ENCODE measurements at places on chromosomes 7 and 10.
A peak's percentile ranks its signal among the peaks of the same experiment; 100 is the strongest.

- peak; percentile 76 for DNase-seq
These were observed 32.4 kb upstream of the MTPN start for GRCh38 chr7:136009488-136010079.

DNA sequence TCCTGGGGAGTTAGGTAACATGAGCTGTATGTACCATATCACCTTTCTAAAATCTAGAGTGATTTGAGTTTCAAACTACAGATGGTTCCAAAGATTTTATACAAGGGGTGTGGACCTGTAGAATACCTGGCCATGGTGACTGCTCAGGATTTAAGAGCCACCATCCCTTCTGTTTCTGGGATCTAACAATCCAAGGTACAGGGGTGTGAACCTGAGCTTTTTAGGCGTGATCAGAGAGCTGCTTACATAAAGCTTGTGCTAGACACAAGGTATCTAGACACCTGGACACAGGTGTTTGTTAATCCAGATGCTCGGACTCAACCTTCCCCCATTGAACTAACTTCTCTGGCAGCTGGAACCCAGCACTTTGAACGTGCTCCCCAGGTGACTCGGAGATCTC, 516.4 kb downstream of the RPS24 start:
- DNase-seq = no peak

- DNase-seq = no peak
These were observed 74.0 kb downstream of the DGKI start for GRCh38 chr7:137772748-137773147.

GRCh38 chr10:35638101-35638500, 4.0 kb downstream of the FZD8 start:
- DNase-seq = no peak

- no peak for DNase-seq
These were observed 190.9 kb downstream of the RNLS start for GRCh38 chr10:88392222-88392621.

DNA sequence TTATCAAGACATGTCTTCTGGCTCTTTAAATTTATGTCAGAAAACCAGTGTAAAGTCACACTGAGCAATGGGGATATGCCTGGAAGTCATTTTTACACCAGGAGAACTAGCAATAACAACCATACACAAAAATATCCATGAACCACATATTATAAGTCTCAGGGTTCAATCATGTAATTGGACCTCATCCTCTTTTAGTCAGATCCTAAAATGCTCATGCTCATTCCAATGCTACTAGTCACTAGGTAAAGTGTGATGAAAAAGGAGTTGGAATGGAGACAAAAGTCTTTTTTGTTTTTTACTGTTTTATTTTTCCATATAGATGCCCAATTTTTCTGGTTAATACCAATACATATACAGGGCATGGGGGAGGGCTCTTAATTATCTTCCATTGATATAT, 306.1 kb downstream of the DGKB start:
- no peak for DNase-seq

DNA sequence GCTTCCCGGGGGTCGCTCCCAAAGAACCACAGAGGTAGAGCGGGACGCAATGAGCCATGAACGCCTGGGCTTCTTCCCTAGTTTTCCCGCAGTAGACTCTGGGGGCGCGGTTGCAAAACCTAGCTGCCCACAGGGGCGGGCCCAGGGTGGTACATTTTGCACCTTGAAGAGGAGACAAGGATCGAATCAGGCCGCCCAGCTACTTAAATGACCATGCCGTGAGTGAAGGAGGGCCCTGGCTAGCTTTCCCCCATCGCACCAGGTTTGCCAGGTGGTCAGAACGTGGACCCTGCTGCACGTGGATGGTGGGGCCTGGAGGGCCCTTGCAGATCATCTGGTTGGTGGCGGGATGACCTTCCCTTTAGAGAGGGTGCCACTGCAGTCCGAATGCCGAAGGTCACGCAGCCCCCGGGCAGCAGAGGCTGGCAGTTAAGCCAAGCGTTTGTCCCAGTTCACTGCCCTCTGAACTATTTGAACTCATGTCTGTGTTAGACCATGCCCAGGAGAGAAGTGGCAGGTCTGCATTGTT, 604 bp upstream of the SHTN1 start:
- DNase-seq = peak; percentile 69

GRCh38 chr7:98459529-98459928, 58.6 kb upstream of the BAIAP2L1 start:
- no peak for DNase-seq

DNA sequence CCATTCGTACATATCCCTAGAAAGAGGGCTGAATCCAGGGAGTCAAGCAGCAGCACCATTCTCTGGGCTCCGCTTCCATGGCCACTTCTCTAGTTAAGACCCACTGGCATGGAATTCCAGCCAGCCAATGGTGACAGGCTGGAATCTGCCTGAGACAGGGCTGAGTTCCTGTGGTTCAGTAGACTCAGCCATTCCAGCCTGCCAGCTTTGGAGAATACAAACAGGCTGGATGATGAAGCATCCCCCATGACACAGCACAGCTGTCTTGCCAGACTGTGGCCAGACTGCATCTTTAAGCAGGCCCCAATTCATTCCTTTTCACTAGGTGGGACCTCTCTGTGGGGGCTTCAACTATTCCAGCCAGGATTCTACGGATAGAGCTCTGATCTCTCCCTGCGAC, 329.6 kb downstream of the XPNPEP1 start:
- no peak for DNase-seq

GRCh38 chr10:49295297-49295696, 3.7 kb upstream of the C10orf71 start:
- no peak for DNase-seq

DNA sequence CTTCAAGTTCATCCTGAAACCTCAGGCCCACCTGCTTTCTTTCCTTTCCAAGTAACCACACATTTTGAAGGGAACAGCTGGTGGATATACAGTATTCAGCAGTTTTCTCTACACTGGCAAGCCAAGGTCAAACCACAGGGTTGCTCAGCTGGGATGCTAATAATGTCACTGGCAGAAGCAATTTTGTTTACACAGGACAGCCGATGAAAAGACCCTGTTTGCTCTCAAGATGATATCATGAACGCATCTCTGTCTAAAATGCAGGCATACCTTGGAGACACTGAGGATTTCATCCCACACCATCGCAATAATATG, 186.2 kb downstream of the USP6NL start:
- DNase-seq = no peak

DNA sequence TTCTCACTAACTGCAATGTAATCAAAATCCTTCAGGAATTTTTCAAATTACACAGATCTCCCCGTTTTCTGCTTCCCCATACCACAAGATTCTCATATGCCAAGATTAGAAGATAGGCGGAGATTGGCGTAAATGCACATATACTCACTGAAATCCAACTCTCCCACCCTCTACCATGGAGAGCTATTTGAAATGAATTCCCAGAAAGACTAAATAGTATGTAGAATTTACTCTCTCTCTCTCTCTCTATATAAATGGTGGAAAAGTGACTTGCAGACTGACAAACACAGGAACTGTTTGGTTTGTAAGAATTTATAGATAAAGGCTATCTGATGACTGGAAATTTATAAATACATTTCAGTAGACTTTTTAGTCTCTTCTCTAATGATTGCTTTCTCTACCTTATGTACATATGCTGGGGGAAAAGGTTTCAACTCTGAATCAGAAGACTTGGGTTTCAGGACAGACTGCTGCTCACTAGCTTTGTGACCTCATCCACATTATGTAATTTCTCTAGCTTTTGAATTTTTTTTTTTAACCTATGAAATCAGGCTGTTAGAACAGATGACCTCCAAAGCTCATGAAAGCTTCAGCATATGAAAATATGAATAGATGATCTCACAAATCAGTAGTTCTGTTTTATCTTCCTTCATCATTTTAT, 67.8 kb upstream of the CSTF2T start:
- no peak for DNase-seq

- no peak for DNase-seq
These were observed 666.7 kb upstream of the C7orf33 start for GRCh38 chr7:147923841-147924240.

- DNase-seq = peak; percentile 14
These were observed 101.6 kb upstream of the FAM13C start for GRCh38 chr10:59463909-59464308.

GRCh38 chr10:85857791-85858190, 508.8 kb downstream of the GRID1 start:
- no peak for DNase-seq

DNA sequence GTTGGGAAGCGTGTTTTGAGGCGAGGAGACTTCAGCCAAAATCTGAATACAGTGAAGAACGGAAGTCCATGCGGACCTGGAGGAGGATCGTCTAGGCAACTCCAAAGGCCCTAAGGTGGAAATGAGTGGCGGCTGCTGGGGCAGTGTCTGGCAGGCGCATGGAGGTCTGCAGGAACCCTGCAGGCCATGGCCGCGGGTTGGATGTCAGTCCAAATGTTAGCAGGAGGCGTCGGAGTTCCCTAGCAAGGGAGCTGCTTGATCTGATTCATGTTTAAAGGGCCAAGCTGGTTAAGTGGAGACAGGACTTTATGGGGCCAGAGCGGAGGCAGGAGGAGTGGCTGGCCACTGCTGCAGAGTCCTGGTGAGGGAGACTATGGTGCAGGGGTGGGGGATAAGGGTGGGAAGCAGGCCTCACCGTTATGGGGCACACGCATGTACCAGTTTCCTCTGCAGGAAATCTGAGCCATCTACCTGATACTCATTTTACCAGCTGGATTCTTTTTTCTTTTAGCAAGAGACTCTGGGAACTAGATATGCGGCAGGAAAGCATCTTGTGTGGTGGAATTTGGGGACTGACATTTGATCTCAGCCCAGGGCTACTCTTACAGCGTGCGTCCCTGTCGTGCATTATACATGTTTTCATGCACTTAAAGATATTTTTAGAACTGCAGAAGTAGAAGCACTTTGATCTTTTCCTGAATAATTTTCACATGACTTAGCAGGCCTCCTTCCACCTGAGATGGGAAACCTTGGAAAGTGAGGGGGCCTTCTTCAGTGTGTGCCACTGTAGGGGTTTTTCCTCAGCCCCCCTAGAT, 6.6 kb upstream of the REPIN1 start:
- no peak for DNase-seq

- no peak for DNase-seq
These were observed 1.2 kb downstream of the BMI1 start for GRCh38 chr10:22321924-22322640.

GRCh38 chr7:46649876-46650275, 728.8 kb upstream of the IGFBP3 start:
- DNase-seq = no peak

DNA sequence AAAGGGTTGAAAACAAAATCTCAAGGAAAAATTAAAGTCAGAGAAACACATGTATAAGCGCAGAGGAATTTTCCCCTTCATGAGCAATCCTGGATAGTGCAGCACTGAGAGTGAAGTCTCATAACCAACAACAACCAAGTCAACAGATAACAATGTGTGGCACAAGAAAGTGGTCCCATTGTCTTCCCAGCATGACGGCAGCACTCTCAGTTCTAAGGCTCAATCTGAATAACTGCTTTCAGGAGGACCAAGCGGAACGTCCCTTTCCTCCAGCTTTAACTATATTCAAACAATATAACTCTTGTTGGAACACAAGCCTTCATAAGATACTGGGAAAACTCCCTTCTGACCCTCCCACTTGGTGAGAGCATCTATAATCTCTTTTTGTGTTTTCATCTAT, 137.9 kb downstream of the RAPGEF5 start:
- DNase-seq = no peak

DNA sequence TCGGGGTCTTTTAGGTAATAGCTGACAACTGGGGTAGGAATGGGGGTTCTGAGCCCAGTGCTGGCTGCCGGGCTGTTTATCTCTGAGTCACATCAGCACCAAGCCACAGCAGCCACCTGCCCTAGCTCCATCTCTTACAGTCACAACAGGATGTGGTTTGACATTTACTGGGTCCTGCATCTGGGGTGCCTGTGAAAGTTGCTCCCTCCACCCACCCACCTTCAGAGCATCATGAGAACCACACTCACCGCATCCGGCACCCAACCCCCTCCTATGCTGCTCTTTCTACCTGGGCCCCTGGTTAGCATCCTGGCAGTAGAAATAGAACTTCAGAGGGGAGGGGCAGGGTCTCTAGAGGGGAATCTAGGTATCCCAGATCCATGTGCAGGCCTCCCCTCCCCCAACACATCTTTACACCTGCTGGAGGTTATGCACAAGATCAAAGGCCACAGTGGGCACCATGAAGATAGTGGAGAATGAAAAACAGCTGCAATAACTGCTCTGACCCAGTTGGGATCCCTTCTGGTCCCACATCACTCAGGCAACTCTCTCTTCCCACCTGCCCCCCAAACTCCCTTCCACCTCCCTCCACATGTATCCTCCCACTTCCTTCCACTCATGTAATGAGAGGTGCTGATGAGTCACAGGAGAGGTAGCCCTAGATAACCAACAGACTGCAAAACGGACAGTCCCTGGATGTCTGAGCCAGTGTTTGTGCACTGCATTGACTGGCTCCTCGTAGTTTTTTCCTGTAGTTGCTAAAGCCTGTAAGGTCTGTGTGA, 38.2 kb downstream of the PRSS2 start:
- no peak for DNase-seq

DNA sequence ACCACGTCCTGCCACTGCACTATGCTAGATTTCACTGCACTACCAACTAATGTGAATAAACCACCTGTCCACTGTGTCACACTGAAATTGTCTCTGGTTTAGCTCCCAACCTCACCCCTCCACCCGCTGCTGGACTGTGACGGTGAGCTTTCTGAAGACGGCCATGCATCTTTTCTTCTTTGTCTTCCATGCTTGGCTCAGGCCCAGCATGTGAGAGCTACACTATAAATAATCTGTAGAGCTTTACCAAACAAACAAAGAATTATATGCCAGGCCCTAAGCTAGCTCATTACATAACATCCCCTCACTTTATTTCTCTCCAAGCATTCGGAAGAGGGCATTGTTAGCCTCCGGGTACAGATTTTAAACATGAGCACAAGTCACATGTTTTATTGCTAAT, 633.2 kb downstream of the TNS3 start:
- DNase-seq = no peak

- peak; percentile 27 for DNase-seq
These were observed 29.9 kb upstream of the ZMIZ1 start for GRCh38 chr10:79038841-79039201.

GRCh38 chr7:38294926-38295325, 21.5 kb upstream of the TARP start:
- DNase-seq = no peak

- DNase-seq = no peak
These were observed 103.5 kb downstream of the AGMO start for GRCh38 chr7:15457990-15458955.

DNA sequence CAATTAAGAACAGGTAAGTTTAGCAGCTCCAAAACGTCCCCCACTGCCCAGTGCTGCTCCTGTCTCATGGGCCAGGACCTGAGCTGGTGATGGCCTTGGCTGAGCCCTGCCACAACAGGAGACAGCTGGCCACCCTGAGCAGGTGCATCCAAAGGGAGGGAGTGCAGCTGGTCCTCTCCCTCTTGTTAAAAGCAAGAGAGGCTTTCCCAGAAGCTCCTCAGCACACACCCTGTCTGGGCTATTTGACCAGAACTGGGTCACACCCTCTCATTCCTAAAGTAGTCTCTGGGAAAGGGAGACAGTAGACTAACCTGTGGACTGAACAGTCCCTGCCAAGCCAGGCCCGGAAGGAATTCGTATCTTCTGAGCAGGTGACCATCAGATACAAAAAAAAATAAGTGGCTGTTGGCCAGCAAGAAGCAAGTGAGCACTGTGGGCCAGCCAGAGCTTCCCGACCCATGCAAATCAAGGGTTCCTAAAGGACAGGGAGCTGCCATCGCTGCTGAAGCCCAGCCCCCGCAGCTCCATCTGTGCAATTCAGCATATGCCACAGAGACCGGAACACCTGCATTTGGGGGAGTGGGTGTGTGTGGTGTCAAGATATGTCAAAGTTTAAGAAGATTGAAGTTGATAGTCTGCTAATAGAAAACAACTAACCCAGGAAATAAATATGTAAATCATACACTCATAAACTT, 2.1 kb upstream of the TMEM72 start:
- no peak for DNase-seq

- DNase-seq = no peak
These were observed 372.6 kb downstream of the LRMDA start for GRCh38 chr10:75803816-75804552.
